ENCODE measurements at places on chromosomes 4 and X.

- DNase-seq, result no peak
These were observed 15.3 kb downstream of the HAND2 start for GRCh38 chr4:173514641-173515217.

- no peak for DNase-seq
These were observed 1040.0 kb downstream of the STPG2 start for GRCh38 chr4:97103252-97103651.

DNA sequence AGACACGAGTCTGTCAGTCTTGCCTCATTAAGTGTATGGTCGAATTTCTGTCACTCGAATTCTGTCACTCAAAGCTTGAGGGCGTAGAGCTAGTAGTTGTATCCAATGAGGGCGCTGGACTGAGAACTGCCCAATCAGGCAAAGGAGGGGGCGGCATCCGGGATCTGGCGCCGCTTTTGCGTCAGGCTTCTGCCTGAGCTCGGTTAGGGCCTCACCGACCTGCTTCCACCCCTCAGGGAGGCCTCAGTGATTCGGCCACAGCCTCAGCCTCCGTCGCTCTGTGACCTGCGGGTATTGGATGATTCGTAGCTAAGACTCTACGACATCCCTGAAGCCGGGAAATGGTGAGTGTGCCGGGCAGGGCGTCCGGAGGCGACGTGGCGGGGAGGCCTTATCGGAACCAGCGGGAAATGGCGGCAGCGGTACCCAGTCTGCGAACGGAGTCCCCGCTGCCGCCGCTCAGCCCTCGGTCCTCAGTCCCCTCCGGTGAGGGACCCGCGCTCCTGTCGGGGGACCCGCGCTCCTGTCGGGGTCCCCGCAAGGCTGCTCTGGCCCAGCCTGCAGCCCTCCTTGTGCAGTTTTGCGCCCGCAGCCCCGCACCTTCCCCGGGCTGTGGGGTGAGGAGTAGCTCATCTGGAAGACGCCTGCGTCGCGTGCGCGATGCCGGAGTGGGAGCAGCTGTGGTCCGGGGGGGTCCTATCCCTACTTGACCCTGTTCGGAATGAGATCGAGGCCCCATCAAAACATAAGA, 88.3 kb downstream of the ZNF718 start:
- no peak for DNase-seq

- DNase-seq, result no peak
These were observed 11.4 kb upstream of the SLAIN2 start for GRCh38 chr4:48329976-48330375.

- DNase-seq, result no peak
These were observed 23.3 kb upstream of the BCOR start for GRCh38 chrX:40120838-40121580.

GRCh38 chrX:45623266-45623665, 422.6 kb upstream of the DIPK2B start:
- DNase-seq, result no peak

- no peak for DNase-seq
These were observed 11.0 kb upstream of the CWH43 start for GRCh38 chr4:48974979-48975640.

GRCh38 chr4:120156120-120156718, 89.6 kb upstream of the MAD2L1 start:
- DNase-seq, result peak; percentile 7

GRCh38 chrX:80810365-80810978, 795 bp upstream of the BRWD3 start:
- DNase-seq, result no peak

DNA sequence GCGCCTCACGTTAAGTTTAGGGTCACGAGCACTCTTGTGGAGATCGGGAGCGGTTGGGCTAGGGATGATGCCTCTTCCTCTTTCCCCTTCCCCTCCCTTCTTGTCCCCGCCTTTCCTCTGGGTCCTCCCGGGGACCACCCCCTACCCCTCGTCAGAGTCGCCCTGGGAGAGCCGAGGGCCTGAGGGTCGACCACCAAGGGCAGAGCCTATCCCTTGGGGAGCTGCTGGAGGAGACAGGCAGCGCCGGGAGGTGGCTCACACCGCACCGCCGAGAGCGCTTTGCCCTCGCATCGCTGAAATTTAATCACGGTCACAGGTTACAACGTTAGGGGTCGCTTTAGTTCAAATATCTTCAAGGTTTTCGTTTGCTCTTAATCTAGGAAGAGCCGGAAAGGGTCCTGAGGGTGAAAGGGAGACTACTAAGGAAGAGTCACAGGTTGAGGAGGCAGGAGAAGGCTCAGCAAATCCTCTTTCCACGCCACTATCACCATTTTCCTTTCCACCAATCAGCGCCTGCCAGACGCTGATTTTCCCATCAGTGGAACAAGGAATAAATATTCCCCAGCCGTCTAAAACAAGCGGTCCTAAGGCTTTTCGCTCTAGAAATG, 528 bp upstream of the SNCA start:
- peak; percentile 26 for DNase-seq

DNA sequence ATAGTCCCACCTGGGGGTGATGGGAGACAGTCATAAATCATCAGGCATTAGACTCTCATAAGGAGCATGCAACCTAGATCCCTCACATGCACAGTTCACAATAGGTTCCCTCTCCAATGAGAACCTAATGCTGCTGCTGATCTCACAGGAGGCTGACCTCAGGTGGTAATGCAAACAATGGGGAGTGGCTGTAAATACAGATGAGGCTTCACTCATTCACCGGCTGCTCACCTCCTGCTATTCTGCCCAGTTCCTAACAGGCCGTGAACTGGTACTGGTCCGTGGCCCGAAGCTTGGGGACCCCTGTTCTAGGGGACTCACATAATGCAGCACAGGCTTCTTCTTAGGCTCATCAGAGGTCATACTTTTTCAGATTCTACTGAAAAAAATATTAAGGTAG, 625.9 kb upstream of the AGA start:
- DNase-seq, result no peak

DNA sequence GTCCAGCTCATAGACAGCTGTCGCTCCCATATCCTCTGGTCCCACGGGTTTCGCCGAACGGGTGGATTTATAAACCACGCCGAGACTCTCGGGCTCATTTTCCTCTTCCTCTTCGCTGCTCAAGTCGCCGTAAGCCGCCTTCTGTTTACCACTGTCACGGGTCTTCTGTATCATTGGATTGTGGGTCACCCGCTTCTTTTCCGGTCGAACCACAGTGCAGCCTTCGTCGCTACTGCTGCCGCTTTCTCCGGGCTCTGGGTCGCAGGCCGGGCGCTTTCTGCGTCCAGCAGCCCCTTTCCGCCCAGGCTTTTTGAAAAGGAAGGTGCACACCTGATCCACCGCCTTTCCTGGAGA, 311 bp downstream of the RNF113A start:
- no peak for DNase-seq
